ENCODE measurements at places on chromosomes 12 and 14. TPM values are rescaled to one million over a fixed set of nuclear protein-coding genes. Genes with fewer than 3 reads are reported as not detected.

DNA sequence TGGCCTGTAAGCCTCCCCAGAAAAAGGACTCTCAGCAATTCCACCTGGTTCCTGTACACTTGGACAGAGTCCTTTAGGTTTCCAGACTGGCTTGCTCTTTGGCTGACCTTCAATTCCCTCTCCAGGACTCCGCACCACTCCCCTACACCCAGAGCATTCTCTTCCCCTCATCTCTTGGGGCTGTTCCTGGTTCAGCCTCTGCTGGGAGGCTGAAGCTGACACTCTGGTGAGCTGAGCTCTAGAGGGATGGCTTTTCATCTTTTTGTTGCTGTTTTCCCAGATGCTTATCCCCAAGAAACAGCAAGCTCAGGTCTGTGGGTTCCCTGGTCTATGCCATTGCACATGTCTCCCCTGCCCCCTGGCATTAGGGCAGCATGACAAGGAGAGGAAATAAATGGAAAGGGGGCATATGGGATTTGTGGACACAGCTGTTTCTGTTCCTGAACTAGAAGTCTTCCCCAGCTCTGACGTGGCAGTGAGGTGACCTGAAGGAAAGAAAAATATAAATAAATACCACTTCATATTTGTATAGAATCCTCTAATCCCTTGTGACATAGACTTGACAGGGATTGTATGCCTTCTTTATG lies 1.3 kb downstream of the RNASE7 start:
- DNase-seq: peak; percentile 43

GRCh38 chr12:50213439-50213838 lies 46.3 kb upstream of the CERS5 start:
- DNase-seq: no peak

The EFS gene
- total RNA-seq: 1.2 TPM

DNA sequence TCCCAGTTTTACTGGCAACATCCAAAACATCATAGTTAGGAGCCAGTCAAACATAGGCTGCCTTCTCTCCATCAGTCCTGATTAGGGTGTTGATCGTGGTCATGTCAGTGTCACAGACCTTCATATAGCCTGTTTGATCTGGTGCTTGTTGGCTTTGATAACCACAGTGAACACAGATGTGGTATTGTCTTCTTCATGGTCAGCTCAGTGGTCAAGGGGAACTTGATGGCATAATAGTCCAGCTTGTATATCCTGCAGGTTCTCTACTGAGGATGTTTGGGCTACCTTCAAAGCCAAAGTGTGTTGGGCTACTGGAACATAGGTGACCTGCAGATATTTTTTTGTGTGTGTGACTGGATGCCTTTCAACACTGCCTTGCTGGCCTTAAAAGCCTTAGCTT lies 21.7 kb downstream of the PRORP start:
- no peak for DNase-seq

The TPH2 gene
- total RNA-seq: not detected

DNA sequence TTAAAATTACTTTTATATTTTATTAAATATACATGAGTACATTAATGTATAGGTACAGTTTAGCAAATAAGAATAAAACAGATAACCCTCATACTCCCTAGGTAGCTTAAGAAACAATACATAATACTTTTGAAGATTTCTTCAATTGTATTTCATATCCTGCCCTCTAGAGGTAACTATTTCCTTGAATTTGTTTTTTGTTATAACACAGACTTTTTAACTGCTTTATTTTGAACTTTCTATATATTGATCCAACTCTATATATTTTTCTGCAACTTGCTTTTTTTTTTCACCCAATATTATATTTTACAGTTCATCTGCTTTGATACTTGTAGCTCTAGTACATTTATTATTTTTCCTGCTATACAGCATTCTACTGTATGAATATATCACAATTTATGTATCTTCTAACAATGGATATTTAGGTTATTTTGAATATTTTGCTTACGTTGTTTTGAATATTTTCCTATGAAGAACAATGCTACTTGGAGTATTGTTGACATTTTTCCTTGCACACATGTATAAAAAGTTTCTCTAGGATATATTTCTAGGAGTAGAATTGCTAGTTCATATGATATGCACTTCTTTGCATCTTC lies 72.8 kb upstream of the ABCD2 start:
- DNase-seq: no peak

The TRPV4 gene
- 4.8 TPM for total RNA-seq

- no peak for DNase-seq
Measured at GRCh38 chr12:6559500-6559899, 3.7 kb upstream of the IFFO1 start.

DNA sequence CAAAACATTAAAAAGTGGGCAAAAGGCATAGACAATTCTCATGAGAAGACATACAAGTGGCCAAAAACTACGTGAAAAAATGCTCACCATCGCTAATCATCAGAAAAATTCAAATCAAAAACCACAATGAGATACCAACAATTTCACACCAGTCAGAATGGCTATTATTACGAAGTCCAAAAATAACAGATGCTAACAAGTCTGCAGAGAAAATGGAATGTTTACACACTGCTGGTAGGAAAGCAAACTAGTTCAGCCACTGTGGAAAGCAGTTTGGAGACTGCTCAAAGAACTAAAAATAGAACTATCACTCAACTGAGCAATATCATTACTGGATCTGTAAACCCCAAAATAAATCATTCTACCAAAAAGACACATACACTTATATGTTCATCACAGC lies 76.2 kb downstream of the PRKD1 start:
- DNase-seq: no peak

DNA sequence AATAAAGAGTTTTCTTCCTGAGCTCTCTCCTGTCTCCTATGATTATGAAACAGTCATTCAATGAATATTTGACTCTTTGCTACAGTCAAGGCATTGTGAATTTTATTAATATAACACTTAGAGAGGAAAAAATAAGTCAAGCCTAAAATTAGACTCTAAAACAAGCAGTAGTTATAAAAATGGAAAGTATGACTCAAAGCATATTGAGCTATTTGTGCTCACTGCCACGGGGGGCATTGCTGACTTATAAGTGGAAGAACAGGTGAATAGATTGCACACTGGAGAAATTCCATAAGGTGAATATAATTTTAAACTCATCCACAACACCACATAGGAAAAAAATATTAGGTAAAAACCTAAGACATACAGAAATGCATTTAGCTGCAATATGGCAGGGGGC lies 87.7 kb upstream of the CCDC196 start:
- no peak for DNase-seq

GRCh38 chr12:110002676-110003515 lies 3.7 kb downstream of the ANKRD13A start:
- DNase-seq: no peak

The PDZRN4 gene
- total RNA-seq: not detected

GRCh38 chr12:94053676-94054075 lies 94.7 kb upstream of the PLXNC1 start:
- DNase-seq: no peak

- no peak for DNase-seq
Measured at GRCh38 chr12:20487519-20487918, 119.2 kb downstream of the PDE3A start.

GRCh38 chr12:104740668-104741067 lies 217.4 kb downstream of the SLC41A2 start:
- DNase-seq: no peak

GRCh38 chr12:88594780-88595179 lies 14.5 kb upstream of the KITLG start:
- no peak for DNase-seq

DNA sequence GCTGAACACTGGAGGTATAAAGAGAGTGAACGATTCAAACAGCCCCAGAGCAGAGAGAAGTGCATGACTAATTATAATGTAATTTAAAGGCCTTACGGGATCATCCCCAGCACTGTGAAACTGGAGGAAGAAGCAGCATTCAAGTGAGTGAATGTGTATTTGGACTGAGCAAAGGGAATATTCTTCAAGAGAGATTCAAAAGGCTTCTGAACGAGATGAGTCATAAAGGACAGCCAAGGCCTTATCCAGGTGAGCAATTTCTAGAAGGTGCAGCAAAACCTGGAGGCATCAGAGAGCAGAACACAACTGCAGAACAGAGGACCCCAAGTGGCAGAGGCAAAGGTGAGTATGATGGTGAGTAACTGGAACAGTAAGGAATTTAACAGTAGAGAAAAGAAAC lies 127.2 kb downstream of the BCAT1 start:
- no peak for DNase-seq

The AKAP5 gene
- total RNA-seq: 0.08 TPM

DNA sequence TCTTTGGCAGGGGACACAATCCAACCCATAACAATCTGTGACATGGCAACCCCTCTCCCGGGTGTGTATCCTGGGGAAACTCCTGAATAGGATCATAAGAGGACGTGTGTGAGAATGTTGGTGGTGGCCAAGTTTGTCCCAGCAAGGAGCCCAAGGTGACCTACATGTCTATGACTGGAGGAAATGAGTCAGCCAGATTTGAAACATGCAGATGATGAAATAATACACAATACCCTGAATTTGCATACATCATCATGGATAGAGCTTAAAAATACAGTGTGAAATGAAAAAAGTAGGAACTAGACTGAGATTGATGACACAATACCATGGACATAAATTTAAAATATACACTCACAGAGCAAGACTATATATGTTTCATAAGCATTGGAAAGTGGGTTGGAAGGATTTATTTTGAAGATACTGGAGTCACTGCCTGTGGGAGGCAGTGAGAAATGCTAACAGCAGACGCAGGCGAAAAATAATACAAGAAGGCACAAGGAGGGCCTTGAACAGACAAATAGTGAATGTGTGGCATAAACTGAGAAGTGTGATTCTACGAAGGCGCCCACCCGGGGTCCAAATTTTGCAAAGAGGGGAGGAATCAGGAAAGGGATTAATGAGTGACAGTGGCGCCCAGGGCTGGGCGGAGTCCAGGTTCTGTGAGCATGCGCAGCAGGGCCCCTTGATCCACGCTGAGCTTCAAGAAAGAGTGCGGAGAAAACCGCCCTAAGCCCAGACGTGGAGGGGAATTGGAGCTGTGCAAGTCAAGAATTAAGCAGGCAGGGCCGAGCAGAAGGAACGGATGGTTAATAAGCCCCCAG lies 7.0 kb upstream of the MAP1LC3B2 start:
- no peak for DNase-seq

- no peak for DNase-seq
Measured at GRCh38 chr12:23684121-23684520, 265.3 kb downstream of the SOX5 start.

The PPP1R3E gene
- total RNA-seq: 5.1 TPM

GRCh38 chr14:35384455-35385041 lies 20.0 kb downstream of the NFKBIA start:
- DNase-seq: no peak

The B4GALNT3 gene
- total RNA-seq: 9.2 TPM

DNA sequence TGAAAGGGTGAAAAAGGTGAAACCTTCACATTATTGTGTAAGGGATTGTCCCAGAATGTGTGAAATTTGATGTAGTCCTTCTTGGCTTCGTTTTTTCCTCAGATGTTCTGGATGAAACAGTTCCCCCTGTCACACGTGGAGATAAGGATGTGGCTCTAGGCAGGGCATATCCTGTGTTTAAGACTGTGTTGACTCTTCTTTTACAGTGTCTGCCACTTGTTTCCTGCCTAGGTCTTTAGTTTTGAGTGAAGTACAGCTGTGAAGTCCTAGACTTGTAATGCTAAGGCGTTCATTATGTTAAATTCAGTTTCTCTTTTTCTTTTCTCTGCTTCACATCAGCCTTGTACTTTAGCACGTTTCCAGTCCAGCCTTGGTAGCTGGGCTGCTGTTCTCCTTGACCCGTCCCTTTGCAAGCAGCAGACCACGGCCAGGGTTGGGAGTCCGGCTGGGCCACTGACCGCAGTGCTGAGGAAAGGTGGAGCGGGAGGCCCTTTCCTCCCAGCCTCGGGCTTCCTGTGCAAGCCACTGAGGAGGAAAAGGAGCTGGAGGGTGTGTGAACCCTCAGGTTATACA lies 59.1 kb downstream of the RASSF3 start:
- peak; percentile 29 for DNase-seq

The GPD1 gene
- total RNA-seq: 6.2 TPM

GRCh38 chr12:106051853-106052531 lies 86.8 kb downstream of the NUAK1 start:
- DNase-seq: no peak

The TAS2R43 gene
- total RNA-seq: 0.28 TPM

The TRHDE gene
- total RNA-seq: 28.8 TPM
